CD4-positive, alpha-beta T cell treated with Interferon alpha-2 for 1 hour (primary cell): ENCODE measurements at places on chromosomes 6 and 20.
A peak's percentile ranks its signal among the peaks of the same experiment; 100 is the strongest.

GRCh38 chr6:167550941-167551627 lies 226.2 kb downstream of the TTLL2 start:
- no peak for DNase-seq

GRCh38 chr6:2853769-2854395 lies 12.2 kb upstream of the SERPINB1 start:
- peak; percentile 89 for DNase-seq

GRCh38 chr6:11058406-11058805 lies 14.3 kb upstream of the ELOVL2 start:
- DNase-seq = no peak

- no peak for DNase-seq
These were observed 195.8 kb upstream of the ZNF184 start for GRCh38 chr6:27668442-27669294.

DNA sequence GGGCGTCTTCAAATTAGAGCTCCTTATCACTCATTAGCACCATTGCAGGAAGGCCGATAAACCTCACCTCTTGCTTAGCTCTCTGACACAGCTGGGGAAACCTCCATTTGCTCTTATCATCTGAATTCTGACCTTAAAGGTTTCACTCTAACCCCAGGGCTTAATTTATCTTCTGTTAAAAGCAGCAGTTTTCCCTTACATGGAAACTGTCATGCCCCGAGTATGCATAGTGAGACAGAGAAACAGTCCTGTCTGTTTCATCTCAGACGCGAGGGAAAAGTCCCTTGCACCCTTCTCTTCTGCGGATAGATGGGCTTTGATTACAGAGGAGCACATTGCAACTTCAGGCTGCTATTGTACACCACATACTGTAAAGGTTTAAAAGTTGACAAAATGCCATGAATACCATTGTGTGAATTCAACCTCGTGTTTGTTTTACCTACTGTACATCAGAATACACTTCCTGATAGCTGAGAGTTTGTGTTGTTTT lies 191.5 kb upstream of the BMP2 start:
- no peak for DNase-seq

GRCh38 chr20:55094353-55094861 lies 619.0 kb downstream of the DOK5 start:
- DNase-seq = no peak

- no peak for DNase-seq
These were observed 246.8 kb downstream of the ARID1B start for GRCh38 chr6:157023958-157024357.

DNA sequence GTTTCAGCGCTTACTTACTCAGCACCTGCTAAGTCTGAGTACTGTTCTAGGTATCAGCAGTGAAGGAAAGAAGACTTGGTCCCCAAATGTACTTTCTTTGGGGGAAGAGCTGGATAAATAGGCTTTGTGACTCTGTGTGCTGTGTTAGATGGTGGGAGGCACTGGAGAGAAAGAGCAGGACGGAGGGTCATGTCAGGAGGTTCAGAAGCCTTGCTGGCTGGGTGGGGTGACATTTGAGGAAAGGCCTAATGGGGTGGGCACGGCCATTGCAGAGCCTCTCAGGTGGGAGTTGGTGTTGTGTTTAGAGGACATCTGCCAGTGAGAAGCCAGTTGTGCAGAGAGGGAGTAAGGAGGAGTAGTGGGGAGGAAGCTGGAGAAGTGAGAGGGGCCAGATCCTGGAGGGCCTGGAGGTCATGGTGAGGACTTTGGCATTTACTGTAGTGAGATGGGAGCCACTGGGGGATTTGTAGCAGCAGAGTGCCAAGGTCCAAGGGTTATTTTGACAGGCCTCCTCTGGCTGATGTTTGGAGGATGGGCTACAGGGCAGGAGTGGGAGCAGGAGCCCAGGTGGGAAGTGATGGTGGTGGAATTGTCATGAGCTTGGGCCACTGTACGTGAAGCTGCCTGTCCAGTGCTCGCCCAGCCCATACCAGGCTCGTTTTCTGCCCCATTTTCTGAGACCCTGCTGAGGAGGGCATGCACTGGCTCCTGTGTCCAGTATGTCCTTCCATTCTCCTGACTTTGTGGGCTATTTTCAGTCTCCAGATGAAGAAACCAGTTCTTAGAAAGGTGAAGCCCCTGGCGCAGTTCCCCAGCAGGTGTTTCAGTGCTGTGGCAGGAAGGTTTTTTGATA lies 886 bp downstream of the SDCBP2 start:
- DNase-seq = no peak

- DNase-seq = no peak
These were observed 11.9 kb upstream of the QKI start for GRCh38 chr6:163402616-163403015.

DNA sequence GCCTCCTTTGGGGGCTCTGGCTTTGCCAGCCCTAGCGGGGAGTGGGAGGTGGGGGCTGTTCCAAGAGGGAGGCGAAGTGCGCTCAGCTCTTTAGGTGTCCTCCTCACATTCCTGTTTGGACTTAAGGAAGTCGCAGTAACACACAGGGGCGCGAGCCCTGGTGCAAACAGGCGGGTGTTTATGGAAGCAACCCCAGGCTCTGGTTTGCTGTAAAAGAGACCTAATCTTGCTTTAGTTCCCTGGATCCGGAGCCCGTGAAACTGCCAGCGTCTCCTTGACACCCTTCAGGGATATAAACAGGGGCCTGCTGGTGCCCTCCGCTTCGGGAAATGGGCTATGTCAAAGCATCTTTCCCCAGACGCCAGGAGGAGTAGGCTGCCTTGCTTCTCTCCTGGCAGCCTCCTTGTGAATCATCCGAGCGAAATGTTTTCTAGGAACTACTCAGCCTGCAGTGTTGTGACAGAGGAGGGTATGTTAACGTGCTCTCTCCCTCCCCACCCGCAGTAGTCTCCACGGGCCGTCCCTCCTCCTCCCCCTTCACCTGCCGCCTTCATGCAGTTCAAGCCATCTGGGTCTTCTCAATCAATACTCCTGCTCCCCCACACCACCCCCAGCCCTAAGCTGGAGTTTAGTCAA lies 168.0 kb upstream of the LRFN2 start:
- DNase-seq = no peak

GRCh38 chr6:5130135-5130866 lies 45.2 kb downstream of the PPP1R3G start:
- DNase-seq = no peak

GRCh38 chr20:1382670-1383069 lies 10.2 kb downstream of the FKBP1A start:
- DNase-seq = no peak

- no peak for DNase-seq
These were observed 11.4 kb downstream of the PBOV1 start for GRCh38 chr6:138206862-138207261.
